Immature natural killer cell (primary cell): ENCODE measurements at places on chromosomes 12 and 14. TPM values are rescaled to one million over a fixed set of nuclear protein-coding genes. Genes with fewer than 3 reads are reported as not detected.

Gene CLEC4E
- polyA plus RNA-seq = not detected

GRCh38 chr14:74601982-74602381 is 10.1 kb downstream of the LTBP2 start:
- H3K4me1 ChIP-seq = no peaks in the 10 kb centered on the region
- H3K27ac ChIP-seq = no peak overlapping the region
- peaks cover 2% of the 10 kb centered on the region for H3K27me3 ChIP-seq

GRCh38 chr12:28242496-28243309 is 52.4 kb downstream of the CCDC91 start:
- H3K27me3 ChIP-seq = no peaks in the 10 kb centered on the region
- DNase-seq = no peak
- no peak overlapping the region for H3K4me3 ChIP-seq
- no peak overlapping the region for H3K27ac ChIP-seq
- H3K36me3 ChIP-seq = no peaks in the 10 kb centered on the region

DNA sequence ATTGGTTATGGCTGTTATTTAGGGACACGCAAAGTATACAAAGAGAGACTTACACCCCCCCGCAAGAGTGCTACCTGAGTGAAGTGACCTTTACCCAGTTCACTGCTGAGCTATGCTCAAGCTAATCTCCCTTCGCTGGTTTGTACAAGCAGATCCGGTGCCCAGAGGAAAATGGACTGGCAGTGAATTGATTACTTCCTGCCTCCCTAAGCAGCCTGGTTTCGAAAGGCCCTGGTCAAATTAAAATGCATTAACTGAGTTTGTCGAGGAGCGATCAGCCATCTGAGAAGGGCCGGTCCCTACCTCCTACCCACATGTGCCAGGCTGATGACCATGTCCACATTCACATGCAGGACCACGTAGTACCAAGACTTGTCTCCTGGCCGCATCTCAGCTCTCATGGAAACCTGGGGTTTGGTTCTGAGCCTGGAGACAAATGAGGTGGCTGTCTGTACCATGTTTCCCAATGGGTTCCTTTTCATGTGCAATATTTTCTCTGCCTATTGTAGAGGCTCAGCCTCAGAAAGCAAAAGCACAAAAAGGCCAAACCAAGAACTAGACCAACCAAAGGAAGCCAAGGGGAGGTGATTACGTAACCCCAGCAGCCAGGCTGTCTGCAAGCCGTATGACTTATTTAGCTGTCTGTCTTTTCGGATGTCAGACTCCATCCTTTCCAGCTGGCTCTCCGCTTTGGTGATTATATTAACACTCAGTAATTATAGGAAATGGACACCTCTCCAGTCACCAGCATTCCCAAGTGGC is 284.7 kb upstream of the PWP1 start:
- no peaks in the 10 kb centered on the region for H3K36me3 ChIP-seq
- H3K4me1 ChIP-seq = peaks cover 9% of the 10 kb centered on the region
- no peaks in the 10 kb centered on the region for H3K27me3 ChIP-seq
- no peak overlapping the region for H3K4me3 ChIP-seq
- no peak overlapping the region for H3K27ac ChIP-seq
- no peak for DNase-seq

GRCh38 chr12:107138990-107139389 is 45.6 kb upstream of the CRY1 start:
- H3K27ac ChIP-seq = no peak overlapping the region
- peaks cover 11% of the 10 kb centered on the region for H3K4me1 ChIP-seq
- no peaks in the 10 kb centered on the region for H3K27me3 ChIP-seq
- H3K36me3 ChIP-seq = no peaks in the 10 kb centered on the region

Gene CARMIL3
- polyA plus RNA-seq = 0.32 TPM

DNA sequence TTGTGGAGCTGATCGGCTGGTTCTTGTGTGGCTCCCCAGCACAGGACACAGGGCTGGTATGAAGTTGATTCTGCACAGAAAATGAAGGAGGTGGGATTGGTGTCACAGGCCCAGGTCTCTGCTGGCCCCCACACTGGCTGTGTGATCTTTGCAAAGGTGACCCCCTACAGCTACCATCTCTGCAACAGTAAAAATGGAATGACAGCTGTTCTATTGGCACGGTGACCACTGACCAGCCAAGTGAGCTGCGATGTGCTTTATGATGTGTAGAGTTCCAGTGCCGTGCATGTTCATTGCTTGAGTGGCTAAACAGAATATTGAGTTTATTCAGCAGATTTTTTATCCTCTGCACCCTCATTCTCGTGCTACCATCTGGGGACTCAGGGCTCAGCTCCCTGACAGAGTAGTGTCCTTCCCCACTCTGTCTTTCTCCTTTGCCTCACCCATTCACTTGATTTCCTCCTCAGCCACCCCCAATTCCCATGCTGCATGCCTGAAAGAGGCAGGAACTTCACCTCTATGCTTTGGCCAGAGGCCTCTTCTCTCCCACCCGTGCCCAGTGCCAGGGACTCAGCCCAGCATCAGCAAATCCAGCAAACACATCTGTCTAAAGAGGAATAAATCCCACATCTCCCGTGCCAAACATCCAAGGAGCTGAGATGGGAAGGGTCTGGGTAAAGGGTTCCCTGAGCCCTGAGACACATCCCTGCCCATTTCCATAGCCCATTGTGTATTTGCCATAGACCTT is 21.2 kb downstream of the C14orf132 start:
- H3K27me3 ChIP-seq = peaks cover 7% of the 10 kb centered on the region
- H3K36me3 ChIP-seq = no peaks in the 10 kb centered on the region
- no peaks in the 10 kb centered on the region for H3K4me1 ChIP-seq
- no peak overlapping the region for H3K27ac ChIP-seq
- DNase-seq = no peak

GRCh38 chr14:76294876-76295275 is 81.1 kb upstream of the ESRRB start:
- no peaks in the 10 kb centered on the region for H3K36me3 ChIP-seq
- peaks cover 6% of the 10 kb centered on the region for H3K27me3 ChIP-seq
- no peaks in the 10 kb centered on the region for H3K4me1 ChIP-seq

- no peak overlapping the region for H3K27ac ChIP-seq
- H3K27me3 ChIP-seq = peaks cover 8% of the 10 kb centered on the region
- H3K4me1 ChIP-seq = peaks cover 6% of the 10 kb centered on the region
- no peaks in the 10 kb centered on the region for H3K36me3 ChIP-seq
Observed at GRCh38 chr12:98456041-98456440, 59.3 kb upstream of the TMPO start.

Gene GRIN2B
- not detected for polyA plus RNA-seq

DNA sequence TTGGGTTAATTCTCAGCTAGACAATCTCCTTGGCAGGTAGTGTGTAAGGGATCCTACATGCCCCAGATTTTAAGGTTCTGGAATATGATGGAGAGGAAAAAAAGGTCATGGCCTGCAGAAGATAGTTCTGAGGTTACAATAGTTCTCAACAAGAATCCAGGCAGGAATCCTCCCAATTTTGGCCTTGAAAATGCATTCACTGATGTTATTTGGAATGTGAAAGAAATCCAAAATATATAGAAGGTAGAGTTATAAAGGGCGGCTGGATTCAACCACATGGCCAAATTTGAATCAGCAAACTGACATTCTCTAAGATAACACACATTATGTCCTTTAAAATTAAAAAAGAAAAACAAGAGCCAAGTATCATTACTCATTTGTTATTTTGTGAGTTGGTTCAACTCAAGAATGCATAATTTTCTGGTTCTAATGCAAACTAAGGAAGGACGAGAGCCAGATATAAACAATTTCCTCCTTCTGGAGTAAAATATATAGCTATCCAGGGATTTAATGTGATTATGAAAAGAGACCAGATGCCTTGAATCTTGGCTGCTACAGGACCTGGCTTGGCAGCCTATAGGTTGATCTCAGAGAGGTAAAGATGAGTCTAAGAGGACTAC is 177.0 kb upstream of the G2E3 start:
- H3K36me3 ChIP-seq = no peaks in the 10 kb centered on the region
- H3K27me3 ChIP-seq = no peaks in the 10 kb centered on the region
- no peaks in the 10 kb centered on the region for H3K4me1 ChIP-seq
- H3K27ac ChIP-seq = no peak overlapping the region
- DNase-seq = no peak

Gene RNASE7
- polyA plus RNA-seq = not detected

- peaks cover 3% of the 10 kb centered on the region for H3K27me3 ChIP-seq
- no peak overlapping the region for H3K27ac ChIP-seq
- H3K4me3 ChIP-seq = no peak overlapping the region
- DNase-seq = no peak
- no peaks in the 10 kb centered on the region for H3K36me3 ChIP-seq
- H3K4me1 ChIP-seq = peaks cover 32% of the 10 kb centered on the region
Observed at GRCh38 chr12:96104566-96104965, 69.2 kb upstream of the LTA4H start.

- no peak for DNase-seq
- H3K27ac ChIP-seq = peak overlapping the region; percentile 92
- H3K4me3 ChIP-seq = peak overlapping the region; percentile 11
- peaks cover 10% of the 10 kb centered on the region for H3K36me3 ChIP-seq
- H3K27me3 ChIP-seq = peaks cover 8% of the 10 kb centered on the region
Observed at GRCh38 chr12:51388069-51388799, 3.0 kb downstream of the GALNT6 start.

Gene TAS2R46
- not detected for polyA plus RNA-seq

Gene KCNK13
- not detected for polyA plus RNA-seq

GRCh38 chr12:45729233-45730083 is at the start of gene ARID2:
ARID2 (plus strand) TSS chr12:45729706; CDS start chr12:45729837, 131 bp downstream.
- H3K4me3 ChIP-seq = peak within 1 kb of the TSS; percentile 100
- peak; percentile 73 for DNase-seq
- H3K27me3 ChIP-seq = peaks cover 28% of the 10 kb centered on the region
- no peaks in the 10 kb centered on the region for H3K36me3 ChIP-seq

Gene CNPY2
- 201 TPM for polyA plus RNA-seq

GRCh38 chr12:1922985-1923384 is 4.5 kb upstream of the CACNA2D4 start:
- no peaks in the 10 kb centered on the region for H3K36me3 ChIP-seq
- H3K4me1 ChIP-seq = no peaks in the 10 kb centered on the region
- no peak overlapping the region for H3K27ac ChIP-seq

- H3K4me1 ChIP-seq = peaks cover 4% of the 10 kb centered on the region
- H3K36me3 ChIP-seq = peaks cover 3% of the 10 kb centered on the region
- no peak for DNase-seq
- no peak overlapping the region for H3K4me3 ChIP-seq
- peaks cover 2% of the 10 kb centered on the region for H3K27me3 ChIP-seq
Observed at GRCh38 chr14:103516426-103517173, 6.0 kb downstream of the CKB start.

DNA sequence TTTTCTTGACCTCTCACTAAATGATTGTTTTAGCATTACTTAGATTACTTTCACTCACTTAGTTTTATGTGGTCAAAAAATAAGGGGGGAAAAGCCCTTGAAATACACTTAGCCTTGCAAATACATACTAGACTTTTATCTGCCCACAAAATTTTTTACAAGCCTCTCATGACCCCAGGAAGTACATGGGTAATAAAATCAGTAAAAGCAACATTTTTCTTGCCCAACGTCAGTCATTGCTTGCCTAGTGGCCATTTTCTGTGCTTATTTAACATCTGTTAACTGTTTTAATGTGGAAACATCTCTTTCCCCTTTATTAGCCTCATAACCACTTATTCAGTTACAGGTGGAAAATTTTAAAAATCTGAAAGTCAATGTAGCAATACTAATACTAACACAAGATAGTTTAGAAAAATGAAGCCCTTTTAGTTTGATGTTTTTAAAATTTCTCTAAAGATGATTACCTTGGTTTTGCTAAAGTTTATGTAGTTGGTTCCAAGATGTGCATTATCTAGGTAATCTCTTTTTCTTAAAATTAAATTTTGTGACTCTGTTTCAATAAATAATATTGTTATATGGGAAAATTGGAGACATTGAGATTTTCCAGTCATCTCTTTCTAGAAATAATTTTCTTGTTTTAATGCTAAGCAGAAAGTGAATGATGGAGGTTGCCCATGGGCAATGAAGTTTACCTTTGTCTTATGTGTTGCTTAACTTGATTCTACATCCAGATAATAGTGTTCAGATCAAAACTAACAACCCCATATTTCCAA is 175.5 kb downstream of the TMTC2 start:
- no peak overlapping the region for H3K27ac ChIP-seq
- no peaks in the 10 kb centered on the region for H3K27me3 ChIP-seq
- no peak overlapping the region for H3K4me3 ChIP-seq

- H3K4me3 ChIP-seq = peak overlapping the region; percentile 95
- peak overlapping the region; percentile 94 for H3K27ac ChIP-seq
- no peaks in the 10 kb centered on the region for H3K27me3 ChIP-seq
- no peaks in the 10 kb centered on the region for H3K36me3 ChIP-seq
- peaks cover 45% of the 10 kb centered on the region for H3K4me1 ChIP-seq
Observed at GRCh38 chr14:106843951-106844483, 1317.6 kb downstream of the TMEM121 start.

Gene CELA1
- polyA plus RNA-seq = not detected

Gene CD163
- polyA plus RNA-seq = 2.4 TPM

Gene LALBA
- not detected for polyA plus RNA-seq

Gene RPS29
- polyA plus RNA-seq = 7,295 TPM

Gene FIGNL2
- polyA plus RNA-seq = not detected

GRCh38 chr14:37062191-37062803 is 110.1 kb downstream of the SLC25A21 start:
- no peak overlapping the region for H3K4me3 ChIP-seq
- H3K27ac ChIP-seq = no peak overlapping the region
- DNase-seq = no peak

- no peak overlapping the region for H3K27ac ChIP-seq
- H3K4me1 ChIP-seq = no peaks in the 10 kb centered on the region
- H3K27me3 ChIP-seq = no peaks in the 10 kb centered on the region
- H3K4me3 ChIP-seq = no peak overlapping the region
- H3K36me3 ChIP-seq = no peaks in the 10 kb centered on the region
Observed at GRCh38 chr12:105783983-105784947, 354.5 kb downstream of the NUAK1 start.

- H3K4me3 ChIP-seq = peak overlapping the region; percentile 17
- peaks cover 13% of the 10 kb centered on the region for H3K27me3 ChIP-seq
- peaks cover 3% of the 10 kb centered on the region for H3K36me3 ChIP-seq
- H3K27ac ChIP-seq = no peak overlapping the region
- no peaks in the 10 kb centered on the region for H3K4me1 ChIP-seq
- no peak for DNase-seq
Observed at GRCh38 chr14:47676315-47676617, 861 bp upstream of the MDGA2 start.

- no peaks in the 10 kb centered on the region for H3K4me1 ChIP-seq
- no peak for DNase-seq
- no peaks in the 10 kb centered on the region for H3K27me3 ChIP-seq
- H3K27ac ChIP-seq = no peak overlapping the region
- no peak overlapping the region for H3K4me3 ChIP-seq
- no peaks in the 10 kb centered on the region for H3K36me3 ChIP-seq
Observed at GRCh38 chr12:43028826-43029225, 439.3 kb upstream of the PRICKLE1 start.

GRCh38 chr12:81297601-81298000 is 219.7 kb downstream of the ACSS3 start:
- H3K27ac ChIP-seq = no peak overlapping the region
- no peak overlapping the region for H3K4me3 ChIP-seq
- H3K27me3 ChIP-seq = no peaks in the 10 kb centered on the region
- DNase-seq = no peak
- no peaks in the 10 kb centered on the region for H3K4me1 ChIP-seq

GRCh38 chr12:1189163-1189562 is 198.1 kb downstream of the ERC1 start:
- H3K4me3 ChIP-seq = no peak overlapping the region
- H3K27ac ChIP-seq = no peak overlapping the region
- H3K27me3 ChIP-seq = no peaks in the 10 kb centered on the region
